Activated naive CD4-positive, alpha-beta T cell treated with anti-CD3 and anti-CD28 coated beads, Interleukin-2, amount 10 ng/mL, durations not matched to agents 7 days and 5 days (primary cell): ENCODE measurements at places on chromosomes 16 and 17.

- H3K27ac ChIP-seq, result no peak overlapping the region
- no peaks in the 10 kb centered on the region for H3K36me3 ChIP-seq
- H3K4me3 ChIP-seq, result no peak overlapping the region
- H3K4me1 ChIP-seq, result no peaks in the 10 kb centered on the region
Measured at GRCh38 chr17:10053782-10054540, 144.4 kb downstream of the GAS7 start.

GRCh38 chr17:62870030-62870541, 62.0 kb upstream of the MARCHF10 start:
- peaks cover 8% of the 10 kb centered on the region for H3K27me3 ChIP-seq
- H3K27ac ChIP-seq, result no peak overlapping the region
- H3K4me1 ChIP-seq, result no peaks in the 10 kb centered on the region

DNA sequence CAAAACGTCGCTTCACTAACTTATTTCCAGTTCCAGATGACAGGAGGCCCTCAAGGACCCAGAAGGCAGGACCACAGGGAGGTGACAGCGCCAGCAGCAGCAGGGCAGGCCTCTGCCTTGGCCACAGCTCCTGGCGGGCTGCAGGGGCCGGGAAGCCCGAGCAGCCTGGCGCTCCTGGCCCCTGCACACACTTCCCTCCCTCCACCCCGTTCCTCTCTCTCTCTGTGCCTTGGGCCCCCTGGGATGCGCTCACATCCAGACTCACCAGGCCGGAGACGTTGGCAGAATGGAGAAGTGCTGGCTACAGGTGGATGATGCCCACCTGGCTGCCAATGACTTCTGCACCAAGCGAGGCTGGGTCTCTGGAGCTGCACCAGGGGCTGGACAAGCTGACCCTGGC, 12.7 kb downstream of the ZNF594 start:
- no peaks in the 10 kb centered on the region for H3K27me3 ChIP-seq
- peaks cover 61% of the 10 kb centered on the region for H3K36me3 ChIP-seq
- H3K27ac ChIP-seq, result no peak overlapping the region
- no peak overlapping the region for H3K4me3 ChIP-seq

DNA sequence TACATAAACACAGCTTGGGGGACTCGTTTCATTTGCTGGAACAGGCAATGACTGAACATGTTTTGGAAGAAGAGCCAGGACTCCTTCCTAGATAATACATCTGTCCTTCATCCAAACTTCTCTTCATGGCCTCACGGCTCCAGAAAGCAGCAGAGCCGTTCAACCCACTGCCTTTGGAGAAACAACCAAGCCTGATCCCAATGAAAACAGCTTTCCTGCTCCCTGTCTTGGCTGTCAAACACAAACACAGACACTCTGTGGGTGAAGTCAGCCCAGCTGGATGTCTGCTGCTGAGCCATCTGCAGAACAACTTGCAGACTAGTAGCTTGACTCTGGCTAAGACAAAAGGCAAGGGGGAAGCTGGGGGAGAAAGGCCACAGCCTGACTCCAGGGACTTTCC, 345.1 kb upstream of the PSMD7 start:
- H3K27me3 ChIP-seq, result no peaks in the 10 kb centered on the region
- H3K36me3 ChIP-seq, result no peaks in the 10 kb centered on the region
- DNase-seq, result no peak
- H3K4me1 ChIP-seq, result no peaks in the 10 kb centered on the region
- no peak overlapping the region for H3K4me3 ChIP-seq

DNA sequence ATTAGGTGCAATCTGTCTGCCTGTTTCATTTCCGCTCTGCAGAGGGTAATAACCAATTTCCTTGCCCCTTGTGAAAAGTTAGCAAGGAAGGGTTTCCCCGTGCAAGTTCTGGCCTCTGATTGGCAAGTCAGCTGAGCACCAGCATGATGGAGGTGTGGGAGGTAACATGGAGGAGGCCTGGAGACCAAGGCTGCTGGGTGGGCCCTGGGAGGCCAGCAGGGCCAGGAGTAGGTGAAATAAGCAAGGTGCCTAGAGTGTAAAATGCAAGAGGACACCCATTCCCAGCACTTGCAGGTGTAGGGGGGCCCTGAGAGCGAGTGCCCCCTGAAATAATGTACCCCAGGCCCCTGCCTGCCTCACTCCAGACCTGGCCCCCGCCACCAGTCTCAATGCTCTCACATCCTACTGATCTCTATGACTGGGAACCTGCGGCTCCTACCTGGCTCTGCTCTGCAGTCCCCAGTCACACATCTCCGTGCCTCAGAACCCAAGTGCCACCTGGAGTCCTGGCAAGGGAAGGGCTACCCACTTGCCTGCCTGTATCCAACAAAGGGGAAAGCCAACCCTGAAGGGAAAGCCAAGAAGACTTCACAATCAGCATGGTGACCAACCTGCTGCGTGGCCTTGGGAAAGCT, 116.2 kb downstream of the C16orf78 start:
- H3K36me3 ChIP-seq, result no peaks in the 10 kb centered on the region
- no peak overlapping the region for H3K4me3 ChIP-seq
- H3K27ac ChIP-seq, result no peak overlapping the region
- DNase-seq, result peak; percentile 29
- H3K4me1 ChIP-seq, result no peaks in the 10 kb centered on the region

- H3K4me1 ChIP-seq, result peaks cover 48% of the 10 kb centered on the region
- peak overlapping the region; percentile 96 for H3K27ac ChIP-seq
- H3K27me3 ChIP-seq, result peaks cover 4% of the 10 kb centered on the region
- DNase-seq, result peak; percentile 73
- H3K4me3 ChIP-seq, result peak overlapping the region; percentile 74
- H3K36me3 ChIP-seq, result peaks cover 16% of the 10 kb centered on the region
Measured at GRCh38 chr17:81018044-81018802, 16.7 kb upstream of the BAIAP2 start.

- H3K4me3 ChIP-seq, result peak overlapping the region; percentile 91
- H3K4me1 ChIP-seq, result peaks cover 47% of the 10 kb centered on the region
- H3K36me3 ChIP-seq, result peaks cover 20% of the 10 kb centered on the region
- DNase-seq, result no peak
Measured at GRCh38 chr17:17236295-17237025, 508 bp downstream of the FLCN start.

DNA sequence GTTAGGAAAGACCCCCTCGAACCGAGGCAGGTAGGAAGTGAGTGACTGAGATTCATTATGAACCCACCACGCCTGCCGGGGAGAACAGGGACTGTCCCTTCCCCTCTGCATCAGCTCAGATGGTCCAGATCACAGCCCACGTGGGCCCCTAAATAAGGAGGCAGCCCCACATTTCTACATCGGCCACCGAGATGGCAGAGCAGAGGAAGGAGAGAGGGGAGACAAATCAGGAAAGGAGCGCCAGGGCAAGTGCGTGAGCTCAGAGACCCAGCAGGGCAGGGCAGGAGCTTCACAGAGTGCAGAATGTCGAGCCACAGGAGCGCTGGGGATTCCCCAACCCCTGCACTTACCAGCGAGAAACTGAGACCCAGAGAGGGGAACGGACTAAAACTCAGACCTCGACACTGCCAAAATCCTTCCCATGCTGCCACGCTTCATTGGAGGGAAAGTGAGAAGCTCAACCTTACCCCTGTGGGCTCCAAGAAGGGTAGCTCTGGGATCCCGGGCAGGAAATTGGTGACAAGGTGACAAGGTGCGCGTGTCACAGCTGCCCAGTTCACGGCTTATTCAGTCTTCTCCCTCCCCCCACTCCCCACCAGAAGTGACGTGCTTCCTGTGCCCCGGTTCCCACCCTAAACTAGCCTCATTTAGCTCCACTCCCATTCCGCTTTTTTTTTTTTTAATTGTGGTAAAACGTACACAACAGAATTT, at the start of gene ICAM2:
Gene ICAM2 (minus strand): TSS at position 578 of the 711 bp plus-strand sequence. CDS start 13,942 bp downstream, outside the sequence.
- H3K4me3 ChIP-seq, result peak within 1 kb of the TSS; percentile 97
- peak within 1 kb of the TSS; percentile 100 for H3K27ac ChIP-seq
- H3K4me1 ChIP-seq, result peaks cover 72% of the 10 kb centered on the region

- H3K4me1 ChIP-seq, result peaks cover 2% of the 10 kb centered on the region
- no peak for DNase-seq
- H3K27me3 ChIP-seq, result no peaks in the 10 kb centered on the region
- H3K4me3 ChIP-seq, result no peak overlapping the region
- H3K27ac ChIP-seq, result no peak overlapping the region
Measured at GRCh38 chr17:81256616-81257015, 17.5 kb downstream of the NDUFAF8 start.
